NCI-H1417 treated with DMSO at 0.1 percent for 48 hours (cell line): ENCODE measurements at places on chromosomes 4 and X.

- no peak for DNase-seq
These were observed 46.6 kb upstream of the CDX4 start for GRCh38 chrX:73400136-73400748.

- no peak for DNase-seq
These were observed 122.4 kb downstream of the SYNPO2 start for GRCh38 chr4:119010909-119011606.

DNA sequence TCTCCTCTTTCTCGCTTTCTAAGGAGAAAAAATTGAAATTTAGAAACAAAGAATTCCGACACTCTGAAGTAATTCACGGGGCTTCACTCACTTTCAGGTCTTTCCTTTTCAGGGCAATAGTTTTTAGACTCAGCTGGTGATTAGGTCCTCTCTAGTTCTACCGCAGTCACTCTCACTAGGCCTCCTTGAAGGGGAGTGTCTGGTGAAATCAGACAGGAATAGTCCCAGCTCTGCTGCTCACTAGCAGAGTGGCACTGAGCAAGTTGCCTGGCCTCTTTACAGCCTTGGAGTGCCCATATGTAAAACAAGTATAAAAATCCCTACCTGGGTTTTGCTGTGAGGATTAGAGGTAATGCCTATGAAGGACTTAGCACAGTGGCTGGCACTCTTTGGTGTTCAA, 64.1 kb downstream of the NEUROG2 start:
- no peak for DNase-seq

- DNase-seq, result no peak
These were observed 176.3 kb upstream of the EDA2R start for GRCh38 chrX:66815227-66815626.

GRCh38 chrX:20499763-20500162, 233.1 kb upstream of the RPS6KA3 start:
- DNase-seq, result no peak

- no peak for DNase-seq
These were observed 144.5 kb downstream of the EVC2 start for GRCh38 chr4:5563856-5564255.

- DNase-seq, result no peak
These were observed 11.6 kb downstream of the JAKMIP1 start for GRCh38 chr4:6188687-6189305.

- no peak for DNase-seq
These were observed 108.0 kb downstream of the TMEM131L start for GRCh38 chr4:153573881-153574802.

DNA sequence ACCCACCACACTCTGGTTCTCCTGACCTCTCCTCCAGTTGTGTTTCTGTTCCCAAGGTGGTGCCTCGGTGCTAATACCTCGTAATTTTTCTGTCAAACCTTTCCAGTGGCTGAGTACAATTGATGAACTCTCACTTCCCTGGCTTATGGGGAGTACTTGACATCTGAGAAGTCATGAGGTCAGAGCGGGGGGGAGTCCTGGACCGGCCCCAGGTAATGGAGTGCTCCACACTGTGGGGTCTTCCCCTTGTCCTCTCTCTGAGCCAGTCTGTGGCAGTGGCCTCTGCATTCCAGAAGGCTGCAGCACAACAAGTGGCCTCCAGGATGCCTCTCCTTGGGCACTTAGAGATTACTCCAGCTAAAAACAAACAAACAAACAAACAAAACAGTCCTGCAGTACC, 122.5 kb upstream of the TRIM2 start:
- no peak for DNase-seq

- no peak for DNase-seq
These were observed 20.3 kb upstream of the LSM6 start for GRCh38 chr4:146155152-146155724.

DNA sequence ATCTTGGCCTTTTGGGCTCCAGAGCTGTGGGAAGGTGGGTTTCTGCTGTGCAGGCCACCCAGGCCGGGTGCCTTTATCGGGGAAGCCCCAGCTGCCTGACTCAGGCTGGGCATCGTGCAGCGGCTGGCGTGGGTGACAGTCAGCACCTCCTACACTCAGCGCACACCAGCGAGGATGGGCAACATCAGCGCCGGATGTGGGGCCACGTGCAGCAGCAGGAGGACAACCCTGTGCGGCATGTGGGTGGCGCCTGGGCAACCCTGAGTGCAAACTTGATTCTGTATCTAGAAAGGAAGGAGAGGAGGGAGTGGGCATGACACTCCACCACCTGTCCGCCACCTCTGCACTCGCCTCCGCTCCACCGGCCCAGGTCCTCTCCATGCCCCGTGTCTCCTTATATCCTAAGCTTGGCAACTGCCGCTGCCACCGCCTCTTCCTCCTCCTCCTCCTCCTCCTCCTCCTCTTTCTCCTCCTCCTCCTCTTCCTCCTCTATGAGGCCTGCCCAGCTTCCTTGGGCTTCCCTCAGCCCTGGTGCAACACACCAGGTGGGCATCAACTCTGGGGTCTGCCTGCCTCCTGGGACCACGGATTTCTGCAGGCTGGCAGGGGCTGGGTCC, 107.4 kb upstream of the AFAP1 start:
- no peak for DNase-seq

DNA sequence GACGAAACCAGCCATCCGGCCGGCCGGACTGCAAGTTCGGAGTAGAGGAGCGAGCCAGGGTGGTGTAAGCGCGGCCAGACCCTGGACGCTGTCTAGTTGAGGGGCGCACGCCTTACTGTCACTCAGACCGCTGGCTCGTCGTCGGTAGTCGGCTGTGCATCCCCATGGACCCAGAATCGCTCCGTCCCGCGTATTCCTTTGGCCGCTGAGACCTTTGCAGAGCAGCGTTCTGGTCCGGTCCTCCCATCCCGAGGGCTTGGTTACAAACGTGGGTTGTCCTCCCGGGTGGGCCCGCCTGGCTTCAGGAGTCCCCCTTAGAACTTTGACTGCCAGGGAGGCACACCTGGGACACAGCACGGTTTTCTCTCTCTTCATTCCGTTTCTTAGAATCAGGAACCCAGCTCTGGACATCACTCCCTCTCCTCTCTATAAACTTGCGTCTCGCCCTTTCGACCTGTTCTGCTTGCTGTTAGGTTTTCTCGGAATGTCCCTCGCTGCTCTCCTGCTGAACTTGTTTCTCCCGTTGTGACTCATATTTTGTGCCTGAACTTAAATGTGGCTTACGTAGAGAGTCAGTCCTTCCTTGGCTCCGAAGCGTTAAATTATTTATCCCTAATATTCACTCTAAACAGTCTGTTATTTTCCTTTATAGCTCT, 672 bp downstream of the PGM2 start:
- no peak for DNase-seq

- DNase-seq, result no peak
These were observed 530.8 kb upstream of the DIPK2B start for GRCh38 chrX:45731448-45731847.
